ENCODE measurements at places on chromosomes 12 and 14.

- no peak for DNase-seq
Measured at GRCh38 chr14:40010961-40011360, 578.7 kb upstream of the FBXO33 start.

DNA sequence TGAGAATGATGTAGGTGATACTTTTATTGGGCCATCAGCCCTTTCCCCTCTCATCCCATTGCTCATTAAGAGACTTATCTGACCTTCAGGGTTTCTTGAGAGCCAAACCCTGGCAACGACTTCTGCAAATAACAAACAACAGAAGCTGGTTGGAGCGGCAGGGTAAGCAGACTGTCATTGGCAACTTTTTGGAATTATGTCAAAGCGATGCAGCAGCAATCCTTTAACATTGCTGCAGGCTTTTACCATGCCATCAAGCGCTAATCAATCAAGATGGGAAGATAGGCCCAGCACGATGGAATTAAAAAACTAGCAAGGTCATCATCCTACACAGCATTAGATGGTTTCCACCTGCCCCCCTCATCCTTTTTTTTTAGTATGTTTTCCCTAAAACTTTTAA is 406.1 kb upstream of the PDE3A start:
- no peak for DNase-seq

DNA sequence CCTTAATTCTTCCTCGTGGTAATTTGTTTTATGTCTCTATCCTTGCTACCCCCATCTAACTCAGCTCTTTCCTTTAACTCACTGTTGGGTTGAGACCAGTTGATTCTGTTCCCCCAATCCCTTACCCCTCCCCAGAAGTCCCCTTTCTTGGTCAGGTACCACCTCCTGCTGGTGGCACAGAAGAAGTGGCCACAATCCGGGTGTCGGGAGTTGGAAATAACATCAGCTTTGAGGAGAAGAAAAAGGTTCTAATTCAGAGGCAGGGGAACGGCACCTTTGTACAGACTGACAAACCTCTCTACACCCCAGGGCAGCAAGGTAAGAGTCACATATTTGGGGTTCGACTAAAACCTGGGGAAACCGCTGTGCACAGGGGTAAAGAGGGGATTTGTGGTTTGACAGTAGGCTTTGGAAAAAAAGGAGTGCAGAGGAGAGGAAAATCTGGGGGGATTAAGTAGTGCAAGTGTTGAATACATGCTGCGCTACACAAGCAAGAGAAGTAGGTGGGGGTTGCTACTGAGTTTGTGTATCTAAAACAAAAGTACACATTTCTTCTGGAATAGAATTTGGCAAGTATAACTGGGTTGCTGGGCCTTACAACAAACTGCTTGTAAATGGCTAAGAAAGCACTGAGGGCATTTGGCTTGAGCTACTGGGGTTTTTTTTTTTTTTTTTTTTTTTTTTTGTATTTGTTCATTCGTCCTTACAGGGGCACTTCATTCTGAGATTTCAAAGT is 1.3 kb downstream of the A2ML1 start:
- DNase-seq = no peak

GRCh38 chr12:61385771-61386170 is 874.4 kb upstream of the USP15 start:
- DNase-seq = no peak

DNA sequence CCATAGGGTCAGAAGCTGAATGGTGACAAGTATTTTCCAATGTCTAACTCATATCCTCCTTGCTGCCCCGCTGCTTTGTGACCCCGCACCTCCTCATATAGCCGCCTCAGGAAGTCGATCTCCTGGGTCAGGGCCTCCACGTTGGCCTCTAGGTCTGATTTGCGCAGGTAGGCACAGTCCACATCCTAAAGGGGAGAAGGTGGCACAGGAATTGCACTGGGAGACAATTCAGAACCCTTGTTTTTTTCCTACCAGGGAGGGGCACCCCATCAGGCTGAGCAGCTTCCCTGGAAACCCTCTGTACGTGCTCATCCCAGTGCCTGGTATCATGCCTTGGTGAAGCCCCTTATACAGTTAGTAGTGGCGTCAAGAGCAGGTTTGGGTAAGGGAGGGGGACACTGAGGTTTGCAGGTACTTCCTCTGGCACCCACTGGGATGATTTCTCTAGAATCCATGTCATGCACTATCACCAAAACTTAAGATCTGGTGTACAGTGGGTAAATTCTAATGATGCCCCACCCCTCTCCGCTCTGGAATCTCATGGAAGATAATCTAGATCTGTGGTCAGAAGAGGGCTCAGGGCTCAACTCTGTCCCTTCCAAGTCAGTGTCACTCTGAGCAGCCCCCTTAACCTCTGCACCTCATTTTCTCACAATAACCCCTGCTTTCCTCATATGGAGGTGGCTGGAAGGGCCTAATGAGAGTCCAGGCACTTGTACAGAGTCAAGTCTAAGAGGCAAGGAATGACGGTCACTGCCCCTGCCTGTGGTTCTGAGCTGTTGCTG is 20.1 kb upstream of the KRT86 start:
- DNase-seq = no peak

DNA sequence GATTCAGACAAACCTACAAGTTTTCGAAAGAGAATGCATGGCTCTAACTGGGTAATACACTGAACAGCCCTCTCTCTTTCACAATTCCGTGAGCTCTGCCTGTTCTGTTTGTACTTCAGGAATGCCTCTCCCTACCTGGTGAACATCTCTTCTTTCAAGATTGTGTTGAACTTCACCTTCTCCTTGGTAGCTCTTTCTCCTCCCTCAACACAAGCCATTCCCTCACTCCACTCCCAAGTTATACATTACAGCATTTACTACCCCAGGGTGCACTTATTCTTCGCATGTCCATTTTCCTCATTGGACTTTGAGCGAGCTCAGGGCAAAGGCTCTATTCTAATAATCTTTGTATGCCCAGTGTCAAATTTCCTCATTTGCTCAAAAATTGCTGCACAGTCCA is 28.3 kb downstream of the NRDE2 start:
- no peak for DNase-seq

- no peak for DNase-seq
Measured at GRCh38 chr14:38206689-38207376, 871 bp upstream of the SSTR1 start.

GRCh38 chr12:124559182-124560017 is 8.0 kb downstream of the NCOR2 start:
- no peak for DNase-seq

- no peak for DNase-seq
Measured at GRCh38 chr14:32625211-32625610, 296.1 kb downstream of the AKAP6 start.

DNA sequence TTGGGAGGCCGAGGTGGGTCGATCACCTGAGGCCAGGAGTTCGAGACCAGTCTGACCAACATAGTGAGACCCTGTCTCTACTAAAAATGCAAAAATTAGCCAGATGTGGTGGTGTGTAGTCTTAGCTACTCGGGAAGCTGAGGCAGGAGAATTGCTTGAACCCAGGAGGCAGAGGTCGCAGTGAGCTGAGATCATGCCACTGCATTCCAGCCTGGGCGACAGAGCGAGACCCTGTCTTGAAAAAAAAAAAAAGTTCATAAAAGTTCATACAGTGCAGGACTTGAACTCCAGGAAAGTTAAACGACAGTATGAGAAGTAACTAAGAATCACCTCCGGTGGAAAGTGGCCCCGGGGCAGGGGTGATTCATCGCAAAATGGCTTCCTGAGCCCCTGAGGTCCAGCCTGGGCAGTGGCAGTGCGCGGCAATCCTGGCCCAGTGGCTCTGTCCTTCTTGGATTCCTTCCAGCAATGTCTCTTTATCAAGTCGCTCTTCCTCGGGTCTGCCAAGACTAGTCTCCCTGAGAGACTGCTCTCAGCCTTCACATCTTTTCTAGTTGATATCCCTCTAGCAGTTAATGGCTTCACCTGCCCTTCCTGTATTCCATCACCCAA is 16.7 kb upstream of the MAP1LC3B2 start:
- no peak for DNase-seq

- DNase-seq = no peak
Measured at GRCh38 chr12:8993827-8994226, 4.5 kb downstream of the KLRG1 start.

DNA sequence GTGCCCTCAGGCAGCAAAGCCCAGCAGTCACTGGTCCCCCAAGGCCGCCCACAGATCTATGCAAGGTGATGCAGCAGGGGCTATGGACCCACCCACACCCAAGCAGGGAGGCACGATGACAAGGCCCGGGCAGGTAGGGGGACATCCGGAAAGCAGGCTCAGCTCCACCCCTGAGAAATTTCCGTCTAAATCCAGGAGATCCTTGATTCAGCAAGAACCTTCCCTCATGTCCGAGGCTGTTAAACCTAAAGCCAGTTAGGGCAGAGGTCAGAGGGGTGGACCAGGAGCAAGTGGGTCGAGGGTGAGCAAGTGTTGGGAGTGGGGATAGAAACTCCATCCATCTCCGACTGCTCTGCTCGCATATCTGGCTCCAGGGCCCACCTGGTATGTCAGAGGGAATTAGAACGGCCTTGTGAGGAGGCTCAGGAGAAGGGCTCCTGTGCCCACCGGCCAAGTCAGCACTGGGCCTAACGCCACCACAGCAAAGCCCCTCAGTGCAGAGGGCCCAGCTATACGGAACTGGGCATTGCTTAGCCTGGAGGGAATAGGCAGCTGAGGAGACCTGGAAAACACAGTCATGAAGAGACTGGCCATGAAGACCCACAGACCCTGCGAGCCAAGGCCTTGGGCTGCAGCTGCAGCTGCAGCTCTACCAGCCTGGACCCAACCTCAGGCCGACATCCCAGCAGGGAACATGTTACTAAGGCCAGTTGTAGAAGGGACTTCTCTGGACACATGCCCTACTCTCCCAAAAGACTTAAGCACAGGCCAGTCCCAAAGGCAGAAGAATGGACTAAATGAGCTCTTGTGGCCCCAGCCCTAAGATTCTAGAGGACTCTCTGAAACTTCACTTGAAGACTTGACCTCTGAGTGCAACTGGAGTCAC is 34.3 kb downstream of the DAD1 start:
- no peak for DNase-seq

DNA sequence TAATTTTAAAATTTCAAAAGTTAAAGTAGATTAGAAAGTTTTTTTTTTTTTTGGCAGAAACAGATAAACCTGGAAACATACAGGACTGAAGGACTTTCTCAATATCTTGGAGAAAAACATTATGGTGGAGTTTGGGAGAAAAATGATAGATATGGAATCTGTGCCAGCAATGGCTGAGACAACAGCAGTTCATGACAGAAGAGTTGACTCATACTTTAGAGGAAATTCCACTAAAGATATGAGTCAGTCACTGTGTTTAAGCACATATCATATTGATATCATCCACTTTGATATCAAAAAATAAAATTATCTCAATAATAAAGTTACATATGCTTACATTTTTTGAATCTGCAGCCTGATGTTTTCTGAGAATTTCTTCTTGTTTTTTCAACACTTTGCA is 193.9 kb upstream of the OR4E1 start:
- no peak for DNase-seq

DNA sequence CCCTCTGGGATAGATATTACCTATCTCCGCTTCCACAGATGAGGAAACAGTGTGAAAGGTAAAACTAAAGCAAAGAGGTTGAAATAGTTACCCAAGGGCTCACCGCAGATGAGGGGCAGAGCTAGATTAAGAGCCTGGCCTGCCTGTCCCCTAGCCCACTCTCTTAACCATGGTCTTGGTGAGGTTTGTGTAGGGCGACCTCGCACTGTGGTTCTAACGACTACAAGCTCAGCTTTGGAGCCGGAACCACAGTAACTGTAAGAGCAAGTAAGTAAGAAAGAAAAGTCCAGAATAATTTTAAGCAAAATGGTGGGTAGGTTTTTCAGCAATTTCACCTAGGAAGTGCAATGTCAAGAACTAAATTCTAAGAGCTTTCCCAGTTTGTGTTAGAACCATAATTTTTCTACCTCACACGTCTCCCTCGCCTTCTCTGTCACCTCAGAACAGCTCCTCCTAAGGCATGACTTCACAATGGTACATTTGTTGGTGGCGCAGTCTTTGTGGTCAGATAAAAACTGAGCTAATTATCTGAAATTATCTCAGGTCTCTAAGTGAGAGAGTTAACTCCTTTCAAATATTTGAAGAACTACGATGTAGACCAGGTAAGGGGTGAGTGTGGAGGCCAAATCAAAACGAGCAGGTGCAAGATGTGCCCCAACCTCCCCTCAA is 64.8 kb downstream of the DAD1 start:
- no peak for DNase-seq

- no peak for DNase-seq
Measured at GRCh38 chr12:74412606-74413230, 124.9 kb upstream of the ATXN7L3B start.

GRCh38 chr14:60515511-60516289 is 6.8 kb downstream of the SIX6 start:
- DNase-seq = no peak

DNA sequence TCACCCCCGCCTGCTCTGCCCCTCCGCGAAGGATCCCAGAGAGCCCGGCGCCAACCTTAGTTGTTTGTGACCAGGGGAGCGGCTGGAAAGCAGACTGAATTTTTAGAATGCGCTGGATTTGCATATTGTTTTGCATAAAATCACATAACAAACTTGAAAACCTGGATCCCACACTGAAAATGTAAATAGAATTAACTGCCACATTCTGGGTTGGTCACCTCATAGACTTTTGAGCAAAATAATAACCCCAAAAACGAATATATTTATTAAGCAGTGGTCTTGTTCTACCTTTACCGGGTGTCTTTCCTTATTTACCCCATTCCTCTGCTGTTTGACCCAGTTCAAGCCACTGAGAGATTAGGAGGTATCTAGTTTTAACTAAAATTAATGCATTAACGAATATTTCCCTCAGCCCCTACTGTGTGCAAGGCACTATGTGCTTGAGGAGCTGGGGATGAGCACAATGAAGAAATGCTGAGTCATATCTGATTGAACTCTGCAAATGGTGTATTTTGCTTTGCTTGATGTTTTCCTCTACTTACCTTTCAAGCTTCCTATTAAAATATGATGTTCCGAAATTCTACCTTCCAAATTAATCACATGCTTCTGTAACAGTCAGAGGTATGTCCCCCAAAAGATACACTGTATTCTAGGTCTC is 438 bp upstream of the EGLN3 start:
- no peak for DNase-seq

GRCh38 chr14:39488600-39488999 is 56.4 kb upstream of the FBXO33 start:
- no peak for DNase-seq

- DNase-seq = no peak
Measured at GRCh38 chr12:95130096-95130495, 56.7 kb upstream of the NR2C1 start.

DNA sequence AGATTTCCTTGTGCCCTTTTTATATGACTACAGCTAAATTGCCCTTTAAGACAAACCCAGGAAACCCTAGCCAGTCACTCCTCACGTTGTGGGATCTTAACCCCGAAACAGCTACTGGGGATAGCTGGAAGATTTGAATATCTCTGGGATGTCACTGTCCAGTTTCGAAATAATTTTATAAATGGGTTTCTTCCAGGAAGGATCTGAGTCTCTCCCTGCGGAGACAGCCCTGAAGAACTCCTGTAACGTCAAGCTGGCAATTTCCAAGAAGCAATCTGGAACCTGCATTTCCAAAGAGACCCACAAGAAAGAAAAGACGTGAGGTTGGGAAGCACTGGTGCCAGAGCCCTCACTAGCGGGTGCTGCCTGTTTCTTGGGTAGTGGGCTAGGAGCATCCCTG is 20.9 kb downstream of the PROX2 start:
- no peak for DNase-seq

- DNase-seq = no peak
Measured at GRCh38 chr12:64192644-64193444, 29.3 kb downstream of the KICS2 start.

Data from stimulated activated CD8-positive, alpha-beta memory T cell treated with anti-CD3 and anti-CD28 coated beads, Interleukin-4, amount 100 ng/mL, for 24 hours (primary cell).